ENCODE measurements at places on chromosomes 4 and X.

DNA sequence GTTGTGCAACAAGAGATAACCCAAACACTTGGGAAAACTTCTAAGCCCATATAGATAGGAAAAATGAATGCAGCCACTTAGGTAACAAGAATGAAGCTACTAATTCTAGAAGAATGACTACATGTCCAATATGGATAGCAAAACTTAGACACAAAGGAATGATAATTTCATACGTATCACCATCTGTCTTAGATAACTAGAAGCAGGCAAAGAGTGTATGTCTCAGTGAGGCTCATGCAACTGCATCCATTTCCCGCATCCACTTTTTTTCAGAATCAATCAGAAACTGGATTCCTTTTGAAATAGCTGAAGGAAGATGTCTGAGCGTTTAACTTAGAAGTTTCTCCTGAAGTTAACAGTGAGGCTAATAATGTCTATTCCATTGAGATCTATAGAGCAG lies 408.7 kb upstream of the PITX2 start:
- DNase-seq, result no peak

- no peak for DNase-seq
Observed at GRCh38 chr4:26937139-26937538, 76.5 kb downstream of the STIM2 start.

- no peak for DNase-seq
Observed at GRCh38 chr4:33837043-33837838, 2407.1 kb downstream of the ARAP2 start.

- DNase-seq, result no peak
Observed at GRCh38 chrX:103063191-103063845, 653 bp downstream of the BEX1 start.

DNA sequence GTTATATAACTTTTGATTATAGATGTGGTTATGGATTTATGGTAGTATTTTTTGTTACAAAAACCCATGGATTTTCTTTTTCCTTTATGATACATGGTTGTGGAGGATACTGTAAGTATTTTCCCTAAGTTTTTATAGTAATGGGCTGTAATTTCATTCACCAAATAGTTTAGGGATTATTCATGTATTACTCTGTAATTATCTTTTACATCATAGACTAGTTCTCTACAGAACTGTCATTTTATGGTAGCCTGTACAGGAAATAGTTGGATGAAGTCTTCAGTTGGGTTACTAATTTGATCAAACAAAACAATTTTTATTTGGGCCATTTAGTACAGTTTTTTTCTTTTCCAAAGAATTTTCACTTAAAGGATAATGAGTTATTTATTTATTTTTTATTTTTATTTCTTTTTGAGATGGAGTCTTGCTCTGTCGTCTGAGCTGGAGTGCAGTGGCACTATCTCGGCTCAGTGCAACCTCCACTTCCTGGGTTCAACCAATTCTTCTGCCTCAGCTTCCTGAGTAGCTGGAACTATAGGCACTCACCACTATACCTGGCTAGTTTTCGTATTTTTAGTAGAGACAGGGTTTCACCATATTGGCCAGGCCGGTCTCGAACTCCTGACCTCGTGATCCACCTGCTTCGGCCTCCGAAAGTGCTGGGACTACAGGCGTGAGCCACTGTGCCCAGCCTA lies 42.1 kb downstream of the RBPJ start:
- no peak for DNase-seq

DNA sequence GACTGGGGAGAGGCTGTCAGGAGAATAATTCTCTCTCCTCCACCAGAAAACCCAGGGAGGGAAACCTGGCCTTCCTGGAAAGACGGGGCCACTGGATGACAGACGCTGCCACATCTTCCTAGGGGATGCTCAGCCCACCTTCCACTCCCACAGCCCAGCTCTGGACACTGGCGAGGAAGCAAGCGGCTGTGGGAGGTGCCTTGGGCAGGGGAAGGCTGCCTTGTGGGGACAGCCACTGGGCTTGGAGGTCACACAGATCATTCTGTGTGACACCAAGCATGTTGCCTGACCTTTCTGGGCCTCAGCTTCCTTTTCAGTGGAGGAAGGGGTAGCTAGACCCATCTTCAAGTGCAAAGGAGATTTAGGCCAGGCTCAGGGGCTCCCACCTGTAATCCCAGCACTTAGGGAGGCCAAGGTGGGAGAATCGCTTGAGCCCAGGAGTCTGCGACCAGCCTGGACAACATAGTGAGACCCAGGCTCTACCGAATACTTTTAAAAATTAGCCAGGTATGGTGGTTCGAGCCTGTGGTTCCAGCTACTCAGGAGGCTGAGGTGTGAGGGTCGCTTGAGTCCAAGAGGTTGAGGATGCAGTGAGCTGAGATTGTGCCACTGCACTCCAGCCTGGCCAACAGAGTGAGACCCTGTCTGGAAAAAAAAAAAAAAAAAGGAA lies 9.8 kb upstream of the MSX1 start:
- DNase-seq, result no peak

DNA sequence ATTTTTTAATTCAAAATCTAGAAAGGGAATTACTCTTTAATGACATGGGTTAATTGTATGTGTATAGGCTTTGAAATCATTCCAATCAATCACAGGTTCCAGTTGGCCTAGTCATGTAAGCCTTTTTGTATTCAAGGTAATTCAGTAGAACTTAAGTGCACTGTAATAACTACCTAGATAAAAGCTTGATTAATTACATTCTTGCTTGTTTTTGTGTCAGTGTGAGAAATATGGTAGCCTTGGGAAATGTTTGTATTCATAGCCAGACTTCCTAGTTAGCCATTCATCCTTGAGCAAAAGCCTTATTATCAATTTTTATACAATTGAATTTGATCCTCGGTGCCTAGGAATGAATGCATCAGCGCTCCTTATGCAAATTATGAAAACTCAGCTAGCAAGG lies 33.5 kb downstream of the TKTL2 start:
- no peak for DNase-seq

- DNase-seq, result no peak
Observed at GRCh38 chr4:36492041-36492440, 210.6 kb downstream of the DTHD1 start.

DNA sequence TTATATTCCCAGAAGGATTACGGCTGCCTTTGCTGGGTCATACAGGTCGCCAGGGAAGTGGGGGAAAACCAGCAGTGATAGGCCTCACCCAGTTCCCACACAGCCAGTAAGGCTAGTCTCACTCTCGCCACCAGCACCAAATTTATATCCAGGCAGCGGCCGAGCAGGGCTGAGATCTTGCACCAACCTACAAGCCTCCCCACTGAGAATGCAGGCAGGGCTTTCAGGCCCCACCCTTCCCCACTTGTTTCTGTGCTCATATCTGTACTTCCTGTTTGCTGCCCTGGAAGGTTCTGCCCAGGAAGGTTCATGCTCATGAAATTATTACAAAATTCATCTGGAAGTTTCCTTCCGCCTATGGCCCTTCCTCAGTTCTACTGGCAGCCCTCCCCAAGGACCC lies 179.7 kb downstream of the STIM2 start:
- DNase-seq, result no peak

GRCh38 chr4:37948542-37948941 lies 11.7 kb upstream of the PTTG2 start:
- no peak for DNase-seq

DNA sequence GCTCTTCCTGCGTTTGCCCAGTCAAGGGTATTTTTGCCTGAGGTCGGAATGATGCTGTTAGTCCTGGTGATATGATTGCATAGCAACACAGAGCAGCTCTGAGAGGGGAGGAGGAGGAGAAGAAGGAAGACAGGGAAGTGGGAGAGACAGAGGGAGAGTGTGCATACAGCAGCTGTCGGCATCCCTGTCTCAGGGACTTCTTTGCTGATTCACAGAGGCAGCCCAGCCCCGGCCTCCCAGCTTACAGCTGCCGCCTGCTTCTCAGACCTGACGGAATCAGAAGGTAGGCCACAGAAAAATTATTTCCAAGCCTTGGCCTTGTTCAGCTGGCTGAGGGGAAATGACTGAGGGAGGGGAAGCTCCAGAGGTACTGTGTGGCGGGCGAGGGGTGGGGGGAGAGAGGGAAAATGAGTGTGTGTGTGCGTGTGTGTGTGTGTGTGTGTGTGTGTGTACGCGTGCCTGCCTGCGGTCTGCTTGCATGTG lies 319 bp downstream of the DRP2 start:
- DNase-seq, result no peak

DNA sequence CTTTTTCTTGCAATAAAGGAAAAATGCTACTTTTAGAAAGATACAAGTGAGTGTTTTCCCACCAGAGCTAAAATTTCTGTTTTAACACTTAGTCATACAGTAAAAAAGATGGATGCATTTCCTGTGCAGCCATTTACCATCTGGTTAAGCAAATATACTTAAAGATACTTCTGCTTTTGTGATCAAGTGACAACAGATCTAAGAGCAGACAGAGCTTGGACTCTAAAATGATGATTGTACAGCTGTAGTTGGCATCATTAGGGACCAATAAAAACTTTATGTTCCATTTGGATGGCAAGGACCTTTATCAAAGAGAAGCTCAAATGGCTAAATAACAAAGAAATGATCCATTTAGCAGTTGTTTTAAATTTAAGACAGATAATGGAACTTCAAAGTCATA lies 270.8 kb downstream of the FSTL5 start:
- DNase-seq, result no peak

- peak; percentile 55 for DNase-seq
Observed at GRCh38 chr4:148445071-148445859, 3.1 kb upstream of the NR3C2 start.

- no peak for DNase-seq
Observed at GRCh38 chrX:13750204-13750603, 15.7 kb downstream of the OFD1 start.

- DNase-seq, result no peak
Observed at GRCh38 chr4:185950891-185951290, 118.1 kb upstream of the TLR3 start.

DNA sequence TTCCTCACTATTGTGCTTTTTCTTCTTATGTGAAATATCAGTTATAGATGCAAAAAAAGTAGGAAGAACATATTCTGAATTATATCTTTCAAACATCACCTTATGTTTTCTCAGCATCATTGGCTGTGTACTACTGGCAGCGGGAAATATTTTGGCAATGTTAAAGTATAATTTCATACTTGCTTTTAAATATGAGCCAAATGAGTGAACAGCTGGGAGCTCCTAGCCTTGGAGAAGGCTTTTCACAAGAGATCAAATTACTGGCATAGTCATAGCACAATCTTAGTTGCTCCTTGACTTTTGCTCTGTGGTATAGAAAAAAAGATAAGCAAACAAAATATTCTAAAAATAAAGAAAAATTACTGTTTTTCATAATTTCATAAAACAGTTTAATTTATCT lies 1575.8 kb upstream of the PABPC4L start:
- no peak for DNase-seq

DNA sequence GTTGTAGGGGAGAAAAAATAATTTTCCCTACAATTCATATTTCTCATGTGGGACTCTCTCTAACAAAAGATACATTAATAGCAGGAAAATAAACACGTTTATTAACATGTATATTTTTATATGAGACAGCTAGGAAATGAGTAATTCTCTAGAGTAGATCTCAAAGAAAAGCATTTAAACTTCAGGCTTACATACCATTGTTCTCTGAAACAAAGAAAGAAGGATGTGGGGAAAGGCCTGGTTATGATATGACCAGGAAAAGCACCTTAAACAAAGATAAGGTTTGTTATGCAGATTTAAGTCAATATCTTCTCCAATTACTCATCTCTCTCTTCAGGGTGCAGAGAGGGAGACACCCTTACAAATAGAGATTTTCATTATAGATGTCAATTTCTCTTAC lies 131.3 kb downstream of the SLC7A11 start:
- no peak for DNase-seq

- no peak for DNase-seq
Observed at GRCh38 chr4:96677499-96677898, 837.6 kb downstream of the PDHA2 start.

- DNase-seq, result no peak
Observed at GRCh38 chrX:130915302-130915701, 12.3 kb upstream of the ENOX2 start.
